ENCODE measurements at places on chromosomes 13 and 19.
A peak's percentile ranks its signal among the peaks of the same experiment; 100 is the strongest.

- no peak for DNase-seq
These were observed 23.5 kb downstream of the NFIC start for GRCh38 chr19:3389876-3390371.

DNA sequence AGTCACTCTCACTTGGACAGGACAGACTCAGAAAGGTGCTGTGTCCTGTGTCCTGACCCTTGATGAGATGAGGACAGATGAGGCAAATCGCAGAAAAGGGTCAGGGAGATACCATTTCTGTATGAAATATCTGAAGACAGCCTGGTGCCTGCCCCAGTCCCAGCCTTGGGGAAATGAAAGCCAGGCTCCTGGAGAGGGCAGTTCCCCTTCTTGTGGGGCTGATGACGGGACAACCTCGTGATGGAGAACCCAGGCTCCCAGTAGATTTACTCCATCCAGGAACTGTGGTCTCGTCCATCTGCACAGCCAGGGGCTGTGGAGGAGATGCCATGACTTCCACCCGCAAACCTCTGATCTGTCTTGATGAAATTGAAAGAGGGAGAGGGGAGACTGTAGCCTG, 13.8 kb downstream of the LILRB1 start:
- DNase-seq, result no peak

DNA sequence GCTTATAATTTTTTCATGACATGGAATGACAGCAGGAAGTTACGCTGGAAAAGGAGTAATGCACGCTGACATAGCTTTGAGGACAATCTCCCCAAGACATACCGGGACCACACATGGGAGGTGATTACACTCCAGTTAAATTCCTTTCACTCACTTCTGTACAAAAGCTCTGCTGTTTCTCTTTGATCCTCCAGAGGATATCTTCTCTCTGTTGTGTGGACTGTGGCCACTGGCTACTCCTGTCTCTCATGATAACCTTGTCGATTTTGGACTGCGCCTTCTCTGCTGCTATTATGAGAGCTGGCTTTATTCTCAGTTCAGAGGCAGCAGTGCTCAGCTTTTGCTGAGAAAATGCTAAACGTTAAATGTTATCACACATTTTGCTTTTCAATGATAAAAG, 464.6 kb downstream of the FGF9 start:
- no peak for DNase-seq

GRCh38 chr19:19595171-19595701, 23.3 kb downstream of the PBX4 start:
- no peak for DNase-seq

GRCh38 chr13:46207828-46208227, 3.9 kb upstream of the LRRC63 start:
- DNase-seq, result no peak

DNA sequence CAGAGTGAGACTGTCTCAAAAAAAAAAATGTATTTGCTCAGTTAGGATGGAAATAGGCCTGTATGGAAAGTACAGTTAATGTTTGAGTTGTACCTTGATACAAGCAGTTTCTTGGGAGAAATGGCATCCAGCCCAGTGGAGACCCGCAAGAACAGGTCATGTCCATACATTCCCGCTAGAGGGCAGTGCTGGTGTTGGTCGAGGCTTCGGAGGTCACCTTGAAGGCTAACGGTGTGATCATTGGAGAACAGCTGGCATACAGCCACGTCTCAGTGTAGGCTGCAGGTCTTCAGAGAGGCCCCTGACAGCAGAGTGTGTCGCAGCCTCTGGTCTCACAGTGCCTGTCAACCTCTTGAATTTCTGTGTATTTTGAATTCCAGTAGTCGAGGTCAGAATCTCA, 7.5 kb downstream of the ZNF610 start:
- DNase-seq, result no peak

DNA sequence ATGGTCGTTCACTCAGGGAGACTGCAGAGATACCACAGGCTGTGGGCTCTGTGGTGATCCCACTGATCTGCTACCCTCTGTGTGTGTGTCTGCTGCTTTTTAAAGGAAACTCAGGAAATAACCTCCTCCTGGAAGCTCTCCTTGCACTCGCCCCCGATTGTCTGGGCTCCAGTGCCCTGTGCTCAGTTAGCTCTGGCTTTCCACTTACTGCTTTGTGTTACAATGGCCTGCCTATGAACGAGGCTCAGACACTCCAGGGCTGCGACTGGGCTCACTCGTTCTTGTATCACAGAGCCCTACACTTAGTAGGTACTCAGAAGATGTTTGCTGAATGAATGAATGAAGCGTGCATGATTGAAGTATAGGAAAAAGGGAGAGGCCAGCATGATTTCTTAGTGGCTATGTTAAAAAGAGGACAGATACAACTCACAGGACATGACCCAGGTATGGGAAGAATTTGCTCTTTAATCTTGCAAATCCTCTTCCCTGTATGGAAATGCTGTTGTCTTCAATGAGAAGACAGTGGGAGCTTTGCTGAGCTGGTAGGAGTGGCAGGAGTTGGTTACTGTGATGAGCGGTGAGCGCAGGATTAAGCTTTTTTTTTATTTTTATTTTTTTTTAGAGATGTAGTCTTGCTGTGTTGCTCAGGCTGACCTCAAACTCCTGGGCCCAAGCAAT, 26.4 kb downstream of the B3GLCT start:
- DNase-seq, result no peak

- DNase-seq, result no peak
These were observed 2.9 kb downstream of the CLPTM1 start for GRCh38 chr19:44958090-44958489.

GRCh38 chr13:110648848-110649421, 33.6 kb downstream of the NAXD start:
- DNase-seq, result no peak

- DNase-seq, result no peak
These were observed 24.5 kb downstream of the ZDHHC20 start for GRCh38 chr13:21434588-21434987.

GRCh38 chr19:36072081-36072480, 17.4 kb downstream of the WDR62 start:
- no peak for DNase-seq

DNA sequence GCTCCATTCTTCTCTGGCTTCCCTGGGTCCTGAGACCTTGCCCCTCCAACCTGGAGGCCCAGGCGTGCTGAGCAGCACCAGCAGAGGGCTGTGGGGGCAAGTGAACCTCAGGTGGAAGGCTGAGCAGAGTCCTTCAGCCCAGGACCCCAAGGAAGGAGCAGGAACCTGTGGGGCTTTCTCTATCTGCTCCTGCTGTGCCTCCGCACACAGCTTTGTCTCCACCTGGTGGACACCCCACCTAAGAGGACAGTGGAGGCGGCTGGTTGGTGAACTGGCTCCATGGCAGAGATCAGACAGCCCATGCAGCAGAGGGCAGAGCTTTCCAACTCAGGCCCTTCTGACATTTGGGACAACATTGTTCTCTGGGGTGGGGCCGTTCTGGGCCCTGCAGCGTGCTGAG, 19.7 kb downstream of the ZFR2 start:
- DNase-seq, result no peak

GRCh38 chr19:12946092-12946721, 545 bp downstream of the RAD23A start:
- no peak for DNase-seq

- DNase-seq, result no peak
These were observed 64.1 kb downstream of the DOCK9 start for GRCh38 chr13:98913741-98914140.

- DNase-seq, result no peak
These were observed 15.6 kb upstream of the C1QTNF9 start for GRCh38 chr13:24293746-24294145.

DNA sequence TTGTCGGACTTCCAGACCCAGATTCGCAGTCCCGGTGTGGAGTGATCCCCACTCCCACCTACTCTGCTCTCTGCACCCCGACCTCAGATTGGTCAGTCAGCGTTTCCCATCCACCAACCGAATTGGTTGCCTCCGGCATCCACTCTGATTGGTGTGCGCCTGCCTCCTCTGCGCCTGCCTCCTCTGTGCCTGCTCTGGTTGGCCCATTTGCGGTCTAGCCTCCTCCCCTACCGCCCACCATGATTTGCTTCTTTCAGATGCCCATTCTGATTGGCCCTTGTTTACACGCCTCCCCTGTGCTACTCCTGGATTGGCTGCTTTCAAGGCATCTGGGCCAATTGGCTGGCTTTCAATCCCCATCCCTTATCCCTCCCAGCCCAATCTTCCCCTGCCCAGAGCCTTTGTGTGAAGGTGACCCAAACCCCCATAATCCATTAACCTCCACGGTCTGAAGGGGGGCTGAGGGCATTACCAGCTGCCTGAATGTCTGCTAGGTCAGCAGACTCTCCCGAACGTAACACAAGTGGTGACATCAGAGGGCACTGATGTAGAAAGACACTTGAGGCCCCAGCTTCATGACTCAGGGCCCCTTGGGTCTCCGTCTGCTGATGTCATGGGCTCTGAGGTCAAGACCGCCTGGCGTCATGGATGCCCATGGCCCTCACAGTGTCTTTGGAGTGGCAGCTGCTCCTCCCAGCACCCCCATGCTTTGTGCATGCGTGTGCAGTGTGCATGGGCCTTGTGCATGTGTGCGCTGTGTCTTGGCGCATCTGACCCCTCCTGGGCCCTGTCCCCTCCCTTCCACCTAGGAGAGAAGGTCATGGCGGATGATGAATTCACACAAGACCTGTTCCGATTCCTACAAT, 80.4 kb downstream of the MAP4K1 start:
- DNase-seq, result no peak

- DNase-seq, result no peak
These were observed 33.0 kb downstream of the XPO4 start for GRCh38 chr13:20869540-20869939.

- no peak for DNase-seq
These were observed 63.8 kb downstream of the KCTD15 start for GRCh38 chr19:33860312-33861090.

DNA sequence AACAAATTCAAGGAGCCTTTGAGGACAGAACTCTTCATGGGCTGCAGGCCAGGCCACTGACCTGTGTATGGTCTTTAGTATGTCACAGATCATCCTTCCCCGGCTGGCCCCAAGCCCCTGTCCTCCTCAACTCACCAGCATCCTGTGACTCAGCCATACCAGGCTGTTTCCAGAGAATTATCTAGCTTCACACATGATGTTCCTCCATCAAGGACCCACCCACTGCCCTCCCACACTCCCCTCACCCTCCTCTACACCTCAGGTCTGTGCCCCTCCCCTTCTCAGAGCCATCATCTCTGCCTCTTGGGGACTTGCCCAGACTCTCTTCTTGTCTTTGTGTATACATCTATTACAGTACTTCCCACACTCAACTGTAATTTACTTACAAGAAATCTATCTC, 14.7 kb downstream of the DCT start:
- no peak for DNase-seq

DNA sequence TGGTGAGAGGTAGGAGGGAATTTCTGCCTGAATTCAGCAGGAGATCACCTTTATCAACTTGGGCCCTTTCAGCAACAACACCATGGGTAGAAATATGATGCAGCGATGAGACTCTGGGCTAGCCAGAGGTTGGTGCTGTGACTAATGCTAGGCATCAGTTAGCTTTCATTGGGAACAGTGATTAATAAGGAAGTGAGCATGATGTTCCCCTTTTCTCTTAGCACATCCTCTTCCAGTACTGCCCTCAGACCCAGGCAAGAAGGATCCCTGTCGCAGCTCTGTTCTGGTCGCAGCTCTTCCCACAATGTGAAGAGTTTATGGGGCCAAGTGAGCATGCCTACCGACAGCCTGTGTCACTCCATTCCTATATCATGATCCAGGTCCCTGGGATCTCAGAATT, 100.5 kb downstream of the FLT1 start:
- DNase-seq, result no peak

- no peak for DNase-seq
These were observed 145.9 kb downstream of the RFC3 start for GRCh38 chr13:33963895-33964294.

GRCh38 chr19:49876422-49877019, 634 bp downstream of the AKT1S1 start:
- DNase-seq, result peak; percentile 83

GRCh38 chr19:48543121-48543710, 8.8 kb upstream of the SULT2B1 start:
- DNase-seq, result no peak

DNA sequence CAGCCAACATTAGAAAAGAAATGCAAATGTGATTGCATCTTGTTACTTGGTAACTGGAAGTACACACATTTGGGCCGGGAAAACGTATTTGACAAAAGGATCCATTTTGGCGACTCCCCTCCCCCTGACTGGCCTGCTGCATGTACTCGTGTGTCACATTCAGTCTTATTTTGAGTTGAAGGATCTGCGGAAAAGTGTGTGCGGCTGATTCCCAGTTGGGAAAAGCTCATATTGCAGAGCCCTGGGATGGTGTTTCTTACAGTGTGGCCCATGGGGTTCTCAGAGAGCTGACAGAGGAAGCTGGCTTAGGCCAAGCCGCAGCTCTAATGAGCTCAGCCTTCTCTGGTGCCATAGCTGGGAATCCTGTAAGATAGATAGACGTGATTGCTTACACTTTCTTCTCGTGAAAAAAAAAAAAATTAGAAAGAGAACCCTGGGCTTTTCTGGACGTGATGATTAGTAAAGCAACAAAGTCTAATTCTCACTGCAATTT, 170.3 kb upstream of the ARGLU1 start:
- DNase-seq, result no peak

DNA sequence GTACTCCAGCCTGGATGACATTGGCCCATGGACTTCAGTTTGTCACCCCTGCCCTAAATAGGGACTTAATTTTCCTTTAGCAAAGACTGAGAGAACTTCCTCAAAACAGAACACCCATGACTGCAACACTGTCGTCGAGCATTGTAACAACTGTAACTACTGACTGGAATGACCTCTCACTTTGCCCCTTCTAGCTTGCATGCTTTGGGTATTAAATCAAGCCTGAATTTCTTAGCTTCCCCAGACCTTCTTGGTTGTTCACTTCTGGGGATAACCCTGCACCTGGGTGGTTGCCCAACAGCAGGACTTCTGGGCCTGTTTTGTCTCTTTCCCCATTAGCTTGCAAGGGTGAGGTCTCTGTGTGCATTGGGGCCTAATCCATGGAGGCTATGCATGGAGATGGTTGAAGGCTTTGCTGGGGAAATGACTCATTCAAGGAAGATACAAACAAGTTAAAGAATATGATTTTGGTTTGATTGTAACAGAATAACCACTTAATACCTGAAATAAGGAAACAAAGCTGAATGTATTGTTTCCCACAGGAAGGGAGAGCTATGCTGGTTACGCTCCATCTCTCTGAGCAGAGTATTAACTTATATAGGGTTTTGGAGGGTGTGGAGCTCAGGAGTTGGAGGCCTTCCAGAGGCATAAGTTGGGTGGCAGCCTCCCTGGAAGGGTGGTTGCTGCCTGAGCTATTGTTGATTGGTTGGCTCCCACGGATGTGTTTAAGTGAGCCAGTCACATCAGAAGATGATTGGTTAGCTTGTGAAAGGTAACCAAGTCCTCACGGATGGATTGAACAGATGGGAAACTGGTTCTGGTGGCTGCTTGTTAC, 34.7 kb upstream of the UBAC2 start:
- no peak for DNase-seq

DNA sequence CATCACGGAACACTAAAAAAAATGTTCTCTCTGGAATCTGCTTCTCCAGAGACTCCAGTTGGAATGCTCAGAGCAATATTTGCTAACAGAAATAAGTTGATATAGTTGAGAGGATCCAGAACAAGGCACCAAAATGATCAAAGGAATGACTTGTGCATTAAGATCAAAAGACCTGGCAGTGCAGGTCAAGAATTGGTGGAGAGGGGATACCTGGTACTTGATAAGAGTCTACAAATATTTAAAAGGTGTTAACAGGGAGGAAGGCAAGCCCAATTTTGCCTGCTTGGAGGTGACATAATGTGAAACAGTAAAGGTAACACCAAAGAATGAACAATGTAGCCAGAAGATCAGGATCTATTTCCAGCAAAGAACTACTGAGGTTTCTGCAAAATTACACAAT, 20.0 kb upstream of the TNFRSF19 start:
- no peak for DNase-seq

- DNase-seq, result no peak
These were observed 5.5 kb downstream of the IER2 start for GRCh38 chr19:13155472-13156359.
